Pancreas (tissue), 10 donors: ENCODE measurements at places on chromosomes 13 and 19. TPM values are rescaled to one million over a fixed set of nuclear protein-coding genes. Genes with fewer than 3 reads are reported as not detected.
A peak's percentile ranks its signal among the peaks of the same experiment; 100 is the strongest.

- no peak for DNase-seq
Measured at GRCh38 chr13:32381539-32381938, 46.4 kb downstream of the N4BP2L1 start.

- DNase-seq: no peak
Measured at GRCh38 chr13:39189778-39190177, 151.5 kb downstream of the NHLRC3 start.

GRCh38 chr19:28878862-28879566, 333.9 kb downstream of the UQCRFS1 start:
- DNase-seq: peak; percentile 85

DNA sequence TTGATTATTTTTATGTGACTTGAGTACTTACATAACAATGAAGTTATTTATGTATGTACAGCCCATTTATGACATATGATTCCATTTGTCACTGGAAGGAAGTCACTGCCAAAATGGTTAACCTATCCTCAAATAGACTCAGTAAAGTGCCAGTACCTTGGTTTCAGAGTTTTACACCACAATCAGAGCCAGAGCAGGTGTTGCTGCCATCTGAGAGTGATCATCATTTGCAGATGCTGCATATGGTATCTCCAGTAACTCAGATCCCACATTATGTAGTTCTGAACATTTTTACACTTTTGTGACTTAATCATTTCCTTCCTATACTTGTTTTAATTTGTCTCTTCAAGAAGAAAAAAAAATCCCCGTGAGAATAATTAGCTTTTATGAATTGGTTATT, 313.3 kb downstream of the HS6ST3 start:
- DNase-seq: no peak

DNA sequence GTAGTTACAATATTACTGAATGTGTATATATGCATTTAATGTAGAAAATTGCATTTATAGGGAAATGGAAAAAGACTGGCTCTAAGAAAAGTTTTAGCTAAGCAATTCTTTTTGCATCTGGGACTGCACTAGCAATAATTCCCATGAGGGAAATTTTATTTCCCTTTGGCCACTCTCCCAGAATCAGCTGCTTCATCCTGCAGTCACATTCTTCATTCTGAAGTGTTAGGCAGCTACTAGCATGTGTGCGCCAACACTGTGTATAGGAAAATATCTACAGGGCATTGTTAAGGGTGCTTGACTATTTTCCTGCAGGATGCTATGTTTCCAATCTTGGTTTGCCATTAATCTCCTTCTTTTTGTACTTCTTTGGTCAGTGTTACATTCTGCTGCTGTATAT, 312.8 kb upstream of the PCDH20 start:
- no peak for DNase-seq

DNA sequence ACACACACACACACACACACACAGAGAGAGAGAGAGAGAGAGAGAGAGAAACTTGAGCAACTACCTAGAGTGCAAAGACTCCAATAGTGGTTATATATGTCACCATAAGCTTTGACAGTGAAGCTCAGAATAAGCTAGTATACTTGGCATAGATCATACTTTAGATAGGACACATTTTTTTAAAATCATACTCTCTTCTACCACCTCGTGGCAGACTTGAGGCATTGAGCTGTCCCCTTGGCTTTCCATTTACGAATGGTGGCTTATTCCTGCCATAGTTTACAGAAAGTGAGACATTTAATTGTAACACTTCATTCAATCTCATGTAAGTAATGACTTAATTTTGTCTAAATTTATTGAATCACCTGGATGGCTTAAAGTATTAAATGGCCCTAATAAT, 108.2 kb downstream of the EDNRB start:
- DNase-seq: no peak

DNA sequence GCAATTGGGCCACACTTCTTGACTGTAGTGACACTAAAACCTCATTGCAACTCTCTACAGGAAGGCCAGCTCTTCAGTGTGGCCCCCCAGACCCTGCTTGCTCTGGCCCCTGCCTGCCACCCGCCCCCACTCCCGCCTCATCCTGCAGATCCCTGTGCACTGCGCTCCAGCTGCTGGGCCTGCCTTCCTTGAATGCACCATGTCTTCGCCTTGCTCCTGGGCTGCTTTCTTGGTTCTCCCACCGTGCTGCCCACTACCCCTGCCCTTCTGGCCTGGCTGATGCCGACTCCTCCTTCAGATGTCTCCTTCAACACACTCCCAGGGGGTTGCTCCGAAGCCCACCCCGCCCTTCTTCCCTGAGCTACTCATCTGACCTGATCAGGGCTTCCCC, 98.2 kb downstream of the SIPA1L3 start:
- no peak for DNase-seq

DNA sequence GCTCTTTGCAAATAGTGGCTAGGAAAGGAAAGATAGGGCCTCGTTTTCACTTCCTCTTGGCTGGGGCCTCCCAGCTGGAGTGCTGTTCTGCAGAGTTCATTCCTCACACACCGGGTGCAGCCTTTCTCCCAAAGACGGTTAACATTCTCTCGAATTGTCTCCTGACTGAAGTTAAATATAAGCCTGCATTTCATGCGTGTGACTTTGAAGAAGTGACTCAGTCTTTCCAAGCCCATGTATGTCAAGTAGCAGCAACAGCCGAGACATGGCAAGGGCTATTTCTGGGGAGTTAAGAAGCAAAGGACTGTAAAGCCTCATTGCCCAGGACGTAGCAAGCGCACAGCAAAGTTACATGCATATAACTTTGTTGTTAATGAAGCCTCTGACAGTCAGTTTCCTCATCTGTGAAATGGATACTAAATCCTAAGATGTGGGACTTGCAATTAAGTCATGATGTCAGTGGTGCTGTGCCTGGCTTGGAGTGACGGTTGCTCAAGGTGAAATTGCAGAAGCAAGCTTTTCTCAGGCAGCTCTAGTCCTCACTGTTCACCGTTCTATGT, 502.4 kb downstream of the MYO16 start:
- DNase-seq: no peak

DNA sequence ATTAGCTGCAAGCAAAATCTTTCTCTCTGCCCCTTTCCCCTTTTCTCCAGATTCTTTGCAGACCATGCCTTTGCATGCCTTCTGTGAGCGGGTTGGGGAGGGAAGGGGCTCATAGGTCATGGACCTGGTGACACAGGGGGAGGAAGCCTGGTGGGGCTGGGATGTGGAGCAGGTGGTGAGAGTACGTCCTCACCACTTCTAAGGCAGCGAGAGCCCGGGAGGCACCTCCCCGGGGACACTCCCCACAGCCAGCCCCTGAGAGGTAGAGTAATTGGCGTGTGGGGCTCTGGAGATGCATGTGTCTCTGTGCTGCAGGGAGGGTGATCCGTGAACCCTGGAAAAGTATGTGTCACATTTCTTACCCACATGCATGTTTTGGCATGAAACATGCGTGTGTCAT, 42.5 kb upstream of the EHD2 start:
- no peak for DNase-seq

GRCh38 chr13:37647031-37647650, 48.6 kb upstream of the POSTN start:
- DNase-seq: no peak

DNA sequence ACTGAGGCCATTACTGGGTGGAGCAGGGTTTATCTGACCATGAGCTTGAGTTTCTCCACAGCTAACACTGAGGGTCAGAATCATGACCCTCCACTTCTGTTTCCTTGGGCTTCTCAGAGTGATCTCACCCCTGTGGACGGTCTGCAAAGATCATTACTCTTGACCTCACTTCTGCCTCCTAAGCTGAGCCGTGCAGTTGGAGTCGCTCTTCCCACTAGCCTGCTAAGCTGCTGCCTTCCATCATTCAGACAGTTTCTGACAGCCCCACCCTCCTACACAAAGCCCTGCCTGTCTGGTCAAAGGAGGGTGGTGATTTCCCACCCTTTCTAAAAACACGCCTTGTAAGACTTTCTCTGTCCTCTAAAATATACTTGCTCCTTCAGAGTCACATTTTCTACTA, 9.3 kb upstream of the FRY start:
- DNase-seq: no peak

GRCh38 chr13:99661791-99662190, 160.5 kb downstream of the TM9SF2 start:
- no peak for DNase-seq

DNA sequence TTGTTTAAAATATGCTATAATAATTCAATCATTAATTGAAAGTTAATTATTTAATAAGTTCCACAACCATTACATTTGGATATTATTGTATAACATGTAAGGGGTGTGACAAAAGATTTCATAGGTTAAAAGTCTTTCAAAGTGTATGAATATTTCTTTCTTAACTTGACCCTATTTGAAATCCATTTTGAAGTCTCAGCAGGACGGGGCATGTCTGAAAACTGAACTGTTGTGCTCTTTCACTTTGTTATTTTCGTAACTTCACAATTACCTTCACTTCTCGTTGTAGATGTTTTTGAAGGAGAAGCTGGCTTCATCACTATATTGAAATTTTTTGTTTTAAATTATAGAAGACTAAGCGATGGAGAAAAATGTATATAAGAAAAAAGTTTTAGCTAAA, 1775.7 kb downstream of the PCDH9 start:
- no peak for DNase-seq

GRCh38 chr13:26050568-26051230, 1.1 kb downstream of the SHISA2 start:
- DNase-seq: no peak

DNA sequence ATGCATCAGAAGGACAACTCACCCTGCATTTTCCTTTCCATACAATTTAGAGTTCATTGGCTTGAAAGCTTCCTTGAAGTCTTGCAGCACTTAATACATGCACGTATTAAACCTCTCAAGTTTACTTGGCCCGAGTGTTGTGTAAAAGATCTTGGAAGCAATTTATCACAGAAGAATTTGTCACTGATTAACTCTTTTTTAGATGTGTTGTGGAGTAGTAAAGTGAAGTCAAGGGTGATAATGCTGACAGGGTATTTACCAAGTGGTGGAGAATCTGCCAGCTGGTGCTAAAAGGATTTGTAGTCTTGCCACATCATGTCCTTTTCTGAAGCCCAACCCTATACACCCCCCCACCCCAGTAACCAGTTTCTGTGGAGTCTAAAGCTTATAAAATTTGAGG, 421.0 kb upstream of the MIR17HG start:
- DNase-seq: no peak

- no peak for DNase-seq
Measured at GRCh38 chr19:45515807-45516401, 8.6 kb downstream of the VASP start.

- no peak for DNase-seq
Measured at GRCh38 chr13:89565476-89566100, 1781.9 kb upstream of the MIR17HG start.

GRCh38 chr13:112905619-112905989, 63.4 kb upstream of the MCF2L start:
- DNase-seq: no peak

DNA sequence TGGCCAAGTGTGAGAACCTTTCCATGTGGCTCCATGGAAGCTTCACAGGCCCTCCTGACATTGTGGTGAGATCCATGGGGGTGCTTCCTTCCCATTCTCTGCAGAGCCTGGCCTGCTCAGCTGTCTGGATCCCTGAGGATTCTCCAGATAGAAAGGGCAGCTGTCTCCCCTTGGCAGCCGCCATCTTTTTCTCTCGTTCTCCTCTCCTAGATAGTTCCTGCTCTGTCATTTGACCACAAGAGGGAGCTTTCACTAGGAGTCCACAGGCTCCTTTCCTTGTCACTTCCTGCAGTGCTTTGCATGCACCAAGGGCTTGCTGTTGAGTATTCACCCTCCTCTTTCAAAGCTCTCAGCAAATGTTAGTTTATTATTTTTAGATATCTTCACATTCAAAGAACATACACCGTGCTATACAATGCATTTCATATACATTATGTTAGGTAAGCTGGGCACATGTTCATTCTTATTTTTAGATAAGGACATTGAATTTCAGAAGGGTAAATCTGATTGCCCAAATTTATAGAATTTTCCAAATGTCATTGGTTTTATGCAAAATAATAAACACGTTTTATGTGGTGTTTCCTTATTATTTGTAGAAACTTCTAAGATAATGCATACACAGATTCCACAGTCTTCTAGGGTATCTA, 133.2 kb downstream of the FRY start:
- DNase-seq: no peak

DNA sequence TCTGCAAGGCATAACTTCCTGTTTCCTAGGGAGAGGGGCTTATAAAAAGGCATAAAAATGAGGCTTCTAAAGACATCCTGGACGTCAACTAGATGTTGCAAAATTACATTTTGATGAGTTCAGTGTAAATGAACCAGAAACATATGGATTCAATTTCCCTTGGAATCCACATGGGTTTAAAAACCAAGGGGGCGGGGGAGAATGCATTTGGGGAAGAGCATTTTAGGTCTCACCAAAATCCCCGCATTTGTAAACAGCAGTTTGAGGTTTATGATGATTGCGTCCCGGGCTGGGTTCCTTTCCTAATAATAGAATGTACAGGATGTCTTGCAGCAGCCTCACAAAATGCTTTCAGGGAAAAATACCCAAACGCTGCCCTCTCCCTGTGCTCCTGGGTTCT, 407.8 kb downstream of the ZNF536 start:
- DNase-seq: no peak

Gene IGFL2
- total RNA-seq: not detected

Gene ZNF524
- total RNA-seq: 17.1 TPM

Gene SPACA6
- total RNA-seq: 4.5 TPM

Gene HMG20B
- 30.6 TPM for total RNA-seq

Gene CALR3
- total RNA-seq: not detected

Gene SGCG
- total RNA-seq: 0.14 TPM

Gene ZNF112
- total RNA-seq: 2.3 TPM

Gene SHANK1
- 0.69 TPM for total RNA-seq

Gene PRR12
- total RNA-seq: 8.9 TPM

Gene KMT2B
- total RNA-seq: 24.1 TPM
